ENCODE measurements at places on chromosomes 11 and 22.

- no peak for DNase-seq
- H3K4me1 ChIP-seq, result peaks cover 14% of the 10 kb centered on the region
- no peaks in the 10 kb centered on the region for H3K27me3 ChIP-seq
- H3K36me3 ChIP-seq, result no peaks in the 10 kb centered on the region
- H3K4me3 ChIP-seq, result no peak overlapping the region
- peak overlapping the region; percentile 65 for H3K27ac ChIP-seq
Observed at GRCh38 chr11:86559311-86559945, 113.0 kb downstream of the ME3 start.

GRCh38 chr11:117836077-117836960 is 11.8 kb upstream of the FXYD2 start:
- no peaks in the 10 kb centered on the region for H3K36me3 ChIP-seq
- no peaks in the 10 kb centered on the region for H3K27me3 ChIP-seq
- peaks cover 8% of the 10 kb centered on the region for H3K4me1 ChIP-seq
- DNase-seq, result no peak

GRCh38 chr11:64011371-64011770 is 24.4 kb upstream of the FLRT1 start:
- H3K36me3 ChIP-seq, result no peaks in the 10 kb centered on the region
- no peak overlapping the region for H3K27ac ChIP-seq
- no peaks in the 10 kb centered on the region for H3K27me3 ChIP-seq
- H3K4me1 ChIP-seq, result peaks cover 6% of the 10 kb centered on the region

- H3K27ac ChIP-seq, result peak overlapping the region; percentile 99
- H3K4me1 ChIP-seq, result peaks cover 48% of the 10 kb centered on the region
- no peaks in the 10 kb centered on the region for H3K27me3 ChIP-seq
- H3K36me3 ChIP-seq, result no peaks in the 10 kb centered on the region
- peak overlapping the region; percentile 97 for H3K4me3 ChIP-seq
Observed at GRCh38 chr11:3854660-3854976, 846 bp upstream of the STIM1 start.

- no peaks in the 10 kb centered on the region for H3K4me1 ChIP-seq
- no peaks in the 10 kb centered on the region for H3K36me3 ChIP-seq
- DNase-seq, result no peak
- H3K4me3 ChIP-seq, result no peak overlapping the region
- no peak overlapping the region for H3K27ac ChIP-seq
- H3K27me3 ChIP-seq, result no peaks in the 10 kb centered on the region
Observed at GRCh38 chr11:109668973-109669634, 247.1 kb downstream of the C11orf87 start.

DNA sequence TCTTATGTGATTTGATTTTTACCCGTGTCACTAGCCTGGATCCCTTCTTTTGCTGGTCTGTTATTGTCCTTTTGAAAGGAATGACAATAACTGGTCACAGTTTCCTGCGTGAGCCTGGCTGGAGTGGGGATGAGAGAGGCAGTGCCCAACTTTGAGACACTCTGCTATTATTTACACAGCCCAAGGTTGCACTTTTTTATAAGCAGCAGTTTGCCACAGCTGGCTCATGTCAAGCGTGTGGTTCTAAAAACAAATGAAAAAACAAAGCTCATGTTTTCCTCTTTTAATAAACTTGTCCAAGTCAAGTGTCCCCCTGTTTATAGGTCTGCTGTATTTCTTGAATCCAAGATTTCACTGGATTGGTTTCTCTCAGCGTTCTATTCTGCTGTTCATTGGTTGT is 201.3 kb downstream of the GRIK4 start:
- H3K27ac ChIP-seq, result no peak overlapping the region
- no peak for DNase-seq
- H3K27me3 ChIP-seq, result peaks cover 4% of the 10 kb centered on the region
- H3K4me3 ChIP-seq, result no peak overlapping the region

DNA sequence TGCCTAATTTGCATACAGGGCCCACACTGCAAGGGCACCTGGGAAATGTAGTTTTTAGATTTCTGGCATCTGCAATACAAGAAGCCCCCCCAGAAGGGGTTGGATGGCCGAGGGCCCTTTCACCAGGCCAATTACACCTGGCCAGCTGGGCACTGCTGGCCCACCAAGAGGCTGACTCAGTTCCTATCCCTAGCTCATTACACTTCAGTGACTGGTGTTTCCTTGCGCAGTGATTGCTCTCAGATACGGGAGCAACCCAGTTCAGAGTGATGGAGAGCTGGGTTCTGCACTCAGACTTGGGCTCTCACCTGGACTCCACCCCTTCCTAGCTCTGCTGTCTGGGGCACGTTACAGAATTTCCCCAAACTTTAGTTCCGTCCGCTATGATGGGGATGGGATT is 81.1 kb upstream of the SHANK2 start:
- H3K4me3 ChIP-seq, result no peak overlapping the region
- DNase-seq, result no peak
- no peaks in the 10 kb centered on the region for H3K4me1 ChIP-seq

DNA sequence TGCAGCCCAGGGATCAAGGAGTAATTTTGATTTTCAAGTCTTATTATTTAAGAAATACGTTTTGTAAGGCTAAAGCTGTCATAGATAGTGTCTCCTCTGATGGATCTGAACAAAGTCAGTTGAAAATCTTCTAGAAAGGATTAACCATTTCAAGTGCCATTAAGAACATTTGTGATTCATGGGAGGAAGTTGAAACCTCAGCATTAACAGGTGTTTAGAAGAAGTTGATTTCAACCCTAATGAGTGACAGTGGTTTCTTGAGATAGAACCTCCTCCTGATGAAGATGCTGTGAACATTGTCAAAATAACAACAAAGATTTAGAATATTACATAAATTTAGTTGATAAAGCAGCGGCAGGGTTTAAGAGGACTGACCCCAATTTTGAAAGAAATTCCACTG is 61.7 kb downstream of the PRR5L start:
- no peaks in the 10 kb centered on the region for H3K36me3 ChIP-seq
- no peak for DNase-seq
- H3K4me1 ChIP-seq, result no peaks in the 10 kb centered on the region
- H3K4me3 ChIP-seq, result no peak overlapping the region
- no peak overlapping the region for H3K27ac ChIP-seq
- H3K27me3 ChIP-seq, result no peaks in the 10 kb centered on the region

DNA sequence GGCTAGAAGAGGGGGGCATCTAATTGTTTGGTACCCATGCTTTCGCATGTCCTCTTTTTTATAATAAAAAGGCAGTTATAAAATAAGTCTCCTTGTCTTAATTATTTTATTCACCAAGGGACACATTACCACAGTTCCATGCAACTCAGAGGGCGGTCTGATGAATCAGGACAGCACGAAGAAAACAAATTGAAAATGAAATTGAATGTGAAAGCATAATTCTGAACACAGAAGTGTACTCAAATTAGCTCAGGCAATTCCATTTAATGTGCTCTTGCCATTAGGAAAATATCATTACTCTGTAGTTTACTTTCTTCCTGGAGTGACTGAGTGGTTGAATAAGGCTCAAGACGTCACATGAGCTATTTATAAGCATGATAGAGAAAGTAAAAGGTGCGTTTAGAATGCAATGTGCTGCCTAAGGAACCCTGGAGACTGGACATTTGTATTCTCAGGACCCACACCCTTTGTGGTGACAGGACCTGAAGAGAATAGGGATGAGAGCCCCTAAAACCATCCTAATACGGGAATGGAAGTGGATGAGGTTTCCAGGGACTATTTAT is 59.6 kb downstream of the MTNR1B start:
- no peak overlapping the region for H3K4me3 ChIP-seq
- H3K36me3 ChIP-seq, result no peaks in the 10 kb centered on the region
- H3K4me1 ChIP-seq, result no peaks in the 10 kb centered on the region
- DNase-seq, result no peak

GRCh38 chr11:111840143-111840542 is 31.2 kb downstream of the ALG9 start:
- no peaks in the 10 kb centered on the region for H3K27me3 ChIP-seq
- no peak overlapping the region for H3K4me3 ChIP-seq
- H3K36me3 ChIP-seq, result no peaks in the 10 kb centered on the region
- DNase-seq, result no peak
- H3K27ac ChIP-seq, result peak overlapping the region; percentile 69

- no peaks in the 10 kb centered on the region for H3K4me1 ChIP-seq
- no peaks in the 10 kb centered on the region for H3K36me3 ChIP-seq
Observed at GRCh38 chr11:110786226-110786902, 74.1 kb upstream of the ARHGAP20 start.

DNA sequence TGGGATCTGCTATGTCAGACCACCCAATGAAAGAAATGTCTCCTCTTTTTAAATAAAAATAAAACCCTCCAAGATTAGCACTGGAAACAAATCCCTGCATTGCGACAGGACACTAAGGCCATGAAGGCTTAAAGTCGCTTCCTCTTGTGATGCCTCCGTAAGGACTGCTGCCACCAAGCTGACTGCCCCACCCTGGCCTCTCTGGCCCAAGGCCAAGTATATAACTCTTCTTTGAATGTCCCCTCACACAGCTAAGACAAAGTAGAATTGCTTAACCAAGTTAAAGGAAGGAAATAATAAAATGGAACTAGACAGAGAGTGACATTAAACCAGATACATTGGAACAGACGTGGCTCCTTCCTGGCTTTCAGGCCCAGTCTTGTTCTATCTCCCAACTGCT is 7.5 kb upstream of the NRGN start:
- no peak overlapping the region for H3K27ac ChIP-seq
- no peaks in the 10 kb centered on the region for H3K27me3 ChIP-seq
- no peak overlapping the region for H3K4me3 ChIP-seq
- no peaks in the 10 kb centered on the region for H3K4me1 ChIP-seq

Data from gastrocnemius medialis (tissue), 4 donors.